Naive thymus-derived CD8-positive, alpha-beta T cell (primary cell): ENCODE measurements at places on chromosomes 1 and 21.
A peak's percentile ranks its signal among the peaks of the same experiment; 100 is the strongest.

- DNase-seq, result no peak
These were observed 5.4 kb upstream of the LRRC40 start for GRCh38 chr1:70210820-70211219.

GRCh38 chr1:29121936-29122681, 1.6 kb downstream of the TMEM200B start:
- DNase-seq, result no peak

- no peak for DNase-seq
These were observed 14.7 kb downstream of the UCK2 start for GRCh38 chr1:165842023-165842670.

DNA sequence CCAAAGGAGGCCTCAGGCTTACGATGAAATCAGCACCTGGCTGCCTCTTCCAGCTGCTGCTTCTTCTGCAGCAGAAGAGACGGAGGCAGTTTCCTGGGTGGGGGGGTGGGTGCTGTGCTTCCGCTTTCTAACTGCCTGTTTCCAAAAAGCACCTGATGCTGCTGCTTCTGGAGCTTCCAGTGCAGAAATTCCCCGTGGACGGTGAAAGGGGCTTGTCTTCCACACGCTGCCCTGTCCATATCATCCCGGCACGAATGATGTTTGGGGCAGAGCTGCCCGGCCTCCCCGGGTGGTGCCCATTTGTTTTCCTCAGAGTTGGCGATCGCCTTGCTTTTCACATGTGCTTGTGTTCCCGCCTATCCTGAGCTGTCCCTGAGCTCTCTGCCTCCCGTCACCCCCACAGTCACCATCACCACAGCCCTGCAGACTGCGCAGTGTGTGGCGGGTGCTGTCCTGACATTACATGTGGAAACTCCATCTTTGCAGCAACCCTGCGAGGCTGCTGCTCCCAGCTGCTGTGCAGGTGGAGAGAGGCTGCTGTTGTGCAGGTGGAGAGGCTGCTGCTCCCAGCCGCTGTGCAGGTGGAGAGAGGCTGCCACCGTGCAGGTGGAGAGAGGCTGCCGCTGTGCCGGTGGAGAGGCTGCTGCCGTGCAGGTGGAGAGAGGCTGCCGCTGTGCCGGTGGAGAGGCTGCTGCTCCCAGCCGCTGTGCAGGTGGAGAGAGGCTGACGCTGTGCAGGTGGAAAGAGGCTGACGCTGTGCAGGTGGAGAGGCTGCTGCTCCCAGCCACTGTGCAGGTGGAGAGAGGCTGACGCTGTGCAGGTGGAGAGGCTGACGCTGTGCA, 1.8 kb downstream of the TTLL10 start:
- no peak for DNase-seq

DNA sequence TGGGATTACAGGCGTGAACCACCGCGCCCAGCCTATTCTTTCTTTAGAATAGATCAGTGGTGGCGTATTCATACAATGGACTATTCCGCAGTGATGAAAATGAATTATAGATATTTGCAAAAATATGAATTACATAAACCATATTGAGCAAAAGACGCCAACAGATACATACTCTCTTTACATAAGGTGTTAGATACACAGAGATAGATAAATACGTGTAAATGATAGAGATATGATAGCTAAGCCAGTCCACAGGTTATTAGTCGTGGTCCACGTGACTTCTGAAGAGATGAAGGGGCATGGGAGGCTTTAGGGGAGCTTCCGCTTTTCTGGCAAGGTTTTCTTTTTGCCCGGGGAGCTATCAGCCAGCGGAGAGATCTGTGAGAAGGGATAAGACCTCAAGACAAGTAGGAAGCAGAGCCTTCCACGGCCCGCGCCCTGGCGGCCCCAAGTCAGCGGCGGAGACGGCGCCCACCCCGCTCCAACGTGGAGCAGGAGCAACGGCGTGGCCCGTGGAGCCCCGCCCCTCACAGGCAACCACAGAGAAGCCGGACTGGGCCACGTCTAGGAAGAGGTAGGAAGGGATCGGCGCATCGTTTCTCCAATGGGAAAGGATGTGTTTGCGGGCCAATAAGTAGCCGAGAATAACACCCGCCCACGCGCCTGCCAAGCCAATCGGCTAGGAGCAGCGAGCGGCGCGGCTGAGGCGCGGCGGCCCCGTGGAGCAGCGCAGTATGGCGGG, at the start of gene MSTO1:
Gene MSTO1 (plus strand): TSS at position 704 of the 742 bp plus-strand sequence. CDS start 31 bp downstream, at position 735.
- DNase-seq, result peak; percentile 96

- DNase-seq, result no peak
These were observed 125.0 kb downstream of the TIAM1 start for GRCh38 chr21:31218830-31219608.

- DNase-seq, result no peak
These were observed 38.8 kb downstream of the ERG start for GRCh38 chr21:38459490-38459889.

GRCh38 chr1:39086865-39087409, 60.8 kb downstream of the NDUFS5 start:
- no peak for DNase-seq

DNA sequence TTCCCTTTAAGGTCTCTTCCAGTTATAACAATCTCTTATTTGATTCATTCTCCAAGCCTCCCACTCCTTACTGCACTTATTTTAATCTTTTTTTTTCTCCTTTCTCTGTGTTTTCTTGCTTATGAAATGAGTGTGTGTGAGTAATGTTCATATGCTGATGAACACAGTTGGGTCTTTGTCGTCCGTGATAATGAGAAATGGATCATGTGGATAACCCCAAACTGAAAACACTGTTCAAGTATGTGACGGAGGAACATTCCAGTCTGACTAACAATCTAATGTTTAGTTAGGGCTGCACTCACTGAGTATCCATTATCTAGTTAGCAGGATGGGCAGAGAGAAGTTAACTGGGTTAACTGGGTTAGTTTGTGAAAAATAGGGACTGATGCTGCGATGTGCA, 253.1 kb upstream of the DUSP10 start:
- DNase-seq, result no peak

- no peak for DNase-seq
These were observed 57.4 kb upstream of the ACOT11 start for GRCh38 chr1:54490361-54491248.

DNA sequence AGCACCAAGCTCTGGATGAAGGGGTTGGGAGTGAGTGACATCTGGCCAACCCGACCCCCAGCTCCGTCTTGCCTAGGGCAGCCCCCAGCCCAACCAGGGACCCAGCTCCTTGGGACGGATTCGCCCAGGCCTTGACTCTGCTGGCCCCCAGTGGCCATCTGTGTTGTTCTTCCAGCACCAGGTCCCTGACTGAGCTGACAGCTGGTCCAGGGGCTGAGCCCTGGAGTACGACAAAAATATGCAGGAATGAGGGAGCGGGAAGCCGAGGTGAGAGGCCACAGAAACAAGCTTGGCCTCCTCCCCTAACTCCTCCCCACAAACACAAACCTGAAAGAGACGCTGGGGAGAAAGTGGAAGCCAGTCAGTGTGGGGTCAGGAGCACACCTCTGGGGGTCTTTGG, 55.0 kb upstream of the PAX7 start:
- peak; percentile 38 for DNase-seq

DNA sequence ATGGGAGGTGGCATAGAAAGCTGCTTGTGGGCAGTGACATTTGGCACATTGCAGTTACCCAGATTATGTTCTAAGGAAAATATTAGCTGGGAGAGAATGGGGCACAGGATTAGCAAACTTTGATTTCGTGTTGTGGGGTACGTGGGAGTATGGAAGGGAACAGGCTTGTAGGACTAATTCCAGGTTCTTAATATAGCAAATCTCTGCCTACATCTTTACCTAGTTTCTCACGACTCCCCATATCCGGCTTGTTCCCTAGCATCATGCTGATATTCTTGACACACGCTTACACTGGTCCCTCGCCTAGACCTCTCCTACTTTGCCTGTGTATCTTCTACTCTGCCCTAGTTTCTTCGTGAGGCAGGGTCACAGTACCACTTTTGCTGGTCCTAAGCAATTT, 293.9 kb upstream of the PLXNA2 start:
- no peak for DNase-seq

GRCh38 chr1:207978441-207978840, 67.5 kb upstream of the CD34 start:
- DNase-seq, result no peak

DNA sequence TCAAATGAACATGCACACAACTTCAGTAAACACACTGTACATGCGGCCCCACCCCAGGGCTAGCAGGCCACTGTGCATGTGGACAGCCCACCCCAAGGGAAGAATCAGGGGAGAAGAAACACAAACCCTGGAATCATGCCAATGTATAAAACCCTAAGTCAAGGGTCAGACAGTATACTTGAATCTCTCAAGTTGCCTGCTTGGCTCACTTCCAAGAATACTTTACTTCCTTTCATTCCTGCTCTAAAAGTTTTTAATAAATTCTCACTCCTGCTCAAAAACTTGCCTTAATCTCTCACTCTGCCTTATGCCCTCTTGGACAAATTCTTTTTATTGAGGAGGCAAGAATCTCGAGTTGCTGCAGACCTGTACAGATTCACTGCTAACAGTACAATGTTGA, 231.2 kb upstream of the CACYBP start:
- no peak for DNase-seq
